ENCODE measurements at places on chromosomes 13 and 19.
A peak's percentile ranks its signal among the peaks of the same experiment; 100 is the strongest.

GRCh38 chr13:114153485-114154080 lies 21.2 kb upstream of the RASA3 start:
- DNase-seq: no peak

- no peak for DNase-seq
Measured at GRCh38 chr19:45311621-45312020, 11.1 kb downstream of the CKM start.

- no peak for DNase-seq
Measured at GRCh38 chr19:17686592-17687024, 1.5 kb downstream of the UNC13A start.

DNA sequence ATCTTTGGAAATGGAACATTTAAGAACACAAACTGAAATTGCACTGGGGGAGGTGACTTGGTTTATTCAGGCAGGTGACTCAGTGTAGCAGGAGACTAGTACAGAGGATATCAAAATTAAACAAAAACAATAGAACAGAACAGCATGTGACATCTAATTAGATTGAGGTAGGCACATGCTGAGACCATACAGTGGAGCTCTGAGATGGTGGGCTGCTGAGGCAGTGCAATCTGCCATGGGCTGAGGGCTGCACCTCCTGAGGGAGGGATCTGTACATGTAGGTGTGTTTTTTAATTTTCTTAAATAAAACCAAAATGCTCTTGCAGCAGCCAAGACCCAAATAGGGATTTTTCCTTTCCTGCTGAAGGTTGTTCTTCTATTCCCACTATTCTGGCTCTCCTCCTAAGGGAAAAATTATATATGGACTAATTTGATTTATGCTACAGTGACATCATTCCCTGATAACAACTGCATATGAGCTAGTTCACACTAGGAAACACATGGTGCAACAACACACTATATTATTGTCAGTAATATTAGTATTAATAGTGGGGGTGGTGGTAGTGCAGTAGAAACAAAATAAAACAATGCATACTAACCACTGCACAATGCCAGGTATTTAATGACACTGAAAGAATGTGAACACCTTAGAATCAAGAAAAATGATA lies 48.0 kb downstream of the LNX2 start:
- DNase-seq: no peak

- no peak for DNase-seq
Measured at GRCh38 chr19:41930926-41931592, 2.8 kb upstream of the ERFL start.

DNA sequence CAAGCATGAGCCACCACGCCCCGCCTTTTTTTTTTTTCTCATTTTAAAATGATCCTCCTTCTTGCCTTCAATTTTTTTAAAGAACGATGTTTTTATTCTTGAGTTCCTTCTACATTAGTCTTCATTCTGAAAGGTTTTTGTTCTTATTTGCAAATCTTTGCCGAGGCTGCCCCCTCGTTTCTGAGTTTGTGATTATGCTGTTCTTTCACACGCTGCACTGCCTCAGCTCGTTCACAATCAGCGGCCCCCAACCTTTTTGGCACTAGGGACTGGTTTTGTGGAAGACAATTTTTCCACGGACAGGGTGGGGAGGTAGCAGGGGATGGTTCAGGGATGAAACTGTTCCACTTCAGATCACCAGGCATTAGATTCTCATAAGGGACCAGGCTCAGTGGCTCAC lies 26.6 kb downstream of the ZNF787 start:
- DNase-seq: no peak

- no peak for DNase-seq
Measured at GRCh38 chr13:87128036-87128435, 543.1 kb upstream of the SLITRK5 start.

DNA sequence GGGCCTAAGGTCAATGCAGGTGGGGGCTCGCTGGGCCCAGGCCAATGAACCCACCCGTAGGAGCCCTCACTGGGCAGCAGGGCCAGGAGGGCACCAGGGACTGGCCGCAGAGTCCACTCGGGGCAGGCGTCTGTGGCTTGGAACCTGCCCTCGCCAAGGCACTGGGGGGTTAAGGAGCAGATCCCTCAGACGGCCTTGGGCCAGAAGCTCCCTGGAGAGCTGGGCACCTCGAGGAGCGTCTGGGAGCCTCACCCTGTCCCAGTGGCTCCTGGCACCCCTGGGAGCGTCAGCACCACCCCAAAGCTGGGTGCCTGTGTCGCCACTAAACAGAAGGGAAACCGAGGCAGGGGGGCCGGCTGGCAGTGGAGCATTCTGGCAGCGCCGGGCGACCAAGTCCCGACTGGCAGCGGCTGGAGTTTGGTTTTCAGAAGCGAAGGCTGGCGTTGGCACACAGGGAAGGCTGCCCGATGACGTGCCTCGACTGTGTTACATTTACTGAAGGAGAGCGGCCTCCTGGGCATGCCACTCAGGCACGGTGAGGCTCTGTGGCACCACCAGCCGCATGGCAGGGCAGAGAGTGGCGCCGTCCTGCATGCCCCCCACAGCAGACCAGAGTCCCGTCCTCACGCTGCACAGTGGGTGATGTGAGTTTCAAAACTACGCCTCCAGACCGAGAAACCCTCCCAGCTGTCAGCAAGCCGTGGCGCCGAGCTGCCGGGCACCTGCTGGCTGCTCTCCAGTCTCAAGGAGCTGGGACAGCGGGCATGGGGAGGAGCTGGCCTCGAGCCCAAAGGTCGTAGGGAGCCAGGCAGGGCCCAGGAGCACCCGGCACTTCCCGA lies 9.2 kb upstream of the MEX3D start:
- no peak for DNase-seq

- DNase-seq: peak; percentile 39
Measured at GRCh38 chr19:4523306-4524110, 5.2 kb upstream of the PLIN4 start.

GRCh38 chr19:45348367-45349125 lies 8.0 kb downstream of the KLC3 start:
- no peak for DNase-seq

- DNase-seq: no peak
Measured at GRCh38 chr19:2983351-2984214, 6.2 kb downstream of the TLE6 start.

DNA sequence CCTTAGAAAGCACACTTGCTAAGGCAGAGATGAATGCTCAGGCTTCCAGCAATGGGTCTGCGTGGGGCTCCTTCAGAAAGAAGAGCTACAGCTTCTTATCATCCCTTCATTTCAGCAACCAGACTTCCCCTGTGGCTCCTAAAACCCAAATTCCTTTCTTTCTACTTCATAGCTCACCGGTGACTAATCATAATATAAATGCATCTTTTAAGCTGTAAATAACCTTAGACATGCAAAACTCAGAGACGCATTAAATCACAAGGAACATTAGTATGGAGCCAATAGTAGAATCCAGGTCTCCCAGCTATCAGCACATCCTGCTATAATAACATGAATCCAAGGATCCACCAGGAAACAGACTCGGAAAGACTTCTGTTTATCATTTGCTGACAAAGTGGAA lies 375.6 kb downstream of the COG6 start:
- no peak for DNase-seq

- DNase-seq: no peak
Measured at GRCh38 chr13:111587249-111587648, 266.8 kb downstream of the TEX29 start.

GRCh38 chr13:75405976-75406703 lies 75.8 kb downstream of the TBC1D4 start:
- no peak for DNase-seq

DNA sequence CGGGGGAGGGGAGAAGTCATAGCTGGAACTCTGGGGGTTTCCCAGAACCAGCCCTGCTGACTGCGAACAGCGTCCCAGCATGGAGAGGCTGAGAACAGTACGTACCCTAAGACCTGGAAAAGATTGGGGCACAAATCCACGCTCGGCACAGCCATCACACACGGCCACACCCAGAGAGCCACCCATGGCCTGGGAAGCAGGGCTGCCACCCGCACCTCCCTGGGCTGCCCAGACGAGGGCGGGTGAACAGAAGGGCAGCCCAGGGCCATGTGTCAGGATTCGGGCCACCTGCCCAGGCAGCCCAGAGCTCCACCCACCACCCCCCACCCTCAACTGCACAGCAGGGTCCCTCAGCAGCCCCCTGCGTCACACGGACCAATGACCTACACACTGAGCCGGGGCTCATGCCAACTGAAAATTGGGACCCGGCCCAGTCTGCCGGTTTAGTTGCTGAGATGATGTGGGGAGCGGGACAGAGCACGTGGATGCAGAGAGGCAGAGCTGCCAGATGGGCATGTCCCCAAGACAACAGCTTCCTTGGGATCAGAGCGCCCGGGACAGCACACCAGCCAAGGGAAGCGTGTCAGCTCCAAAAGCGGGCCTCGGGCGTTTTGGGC lies 8.5 kb downstream of the UBXN6 start:
- DNase-seq: no peak

DNA sequence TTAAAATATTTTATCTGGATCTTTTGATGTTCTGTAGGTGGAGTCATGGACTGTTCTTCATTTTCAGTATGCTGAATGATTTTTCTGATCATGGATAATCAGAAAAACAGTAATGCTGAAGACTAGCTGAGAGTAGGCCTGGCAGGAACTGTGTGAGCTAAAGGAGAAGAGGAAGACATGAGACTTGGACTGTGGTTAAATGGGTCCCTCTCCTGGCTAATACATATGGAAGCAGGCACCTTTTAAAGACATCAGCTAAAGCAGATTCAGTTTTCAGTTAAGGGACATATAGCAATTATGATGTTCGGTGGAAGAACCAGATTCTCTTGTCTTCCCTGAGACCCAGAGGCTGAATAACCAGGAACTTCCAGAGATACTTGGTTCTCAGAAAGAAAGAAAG lies 169.4 kb downstream of the OLFM4 start:
- DNase-seq: no peak

DNA sequence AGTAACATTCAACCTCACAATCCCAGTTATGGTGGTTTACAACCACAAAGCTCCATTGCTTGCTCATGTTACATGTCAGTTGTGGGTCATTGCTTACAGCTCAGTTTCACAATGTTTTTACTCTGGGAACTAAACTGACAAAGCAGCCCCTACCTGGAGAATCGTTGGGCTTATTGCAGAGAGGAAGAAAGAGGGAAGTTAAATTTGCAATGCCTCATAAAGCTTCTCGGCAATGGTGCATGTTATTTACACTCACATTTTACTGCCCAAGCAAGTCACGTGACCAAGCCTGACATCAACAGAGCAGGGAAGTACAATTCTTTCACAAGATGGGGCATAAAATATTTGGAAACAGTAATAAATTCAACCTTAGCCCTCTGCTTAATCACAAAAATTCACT lies 441.6 kb downstream of the TDRD3 start:
- DNase-seq: no peak

DNA sequence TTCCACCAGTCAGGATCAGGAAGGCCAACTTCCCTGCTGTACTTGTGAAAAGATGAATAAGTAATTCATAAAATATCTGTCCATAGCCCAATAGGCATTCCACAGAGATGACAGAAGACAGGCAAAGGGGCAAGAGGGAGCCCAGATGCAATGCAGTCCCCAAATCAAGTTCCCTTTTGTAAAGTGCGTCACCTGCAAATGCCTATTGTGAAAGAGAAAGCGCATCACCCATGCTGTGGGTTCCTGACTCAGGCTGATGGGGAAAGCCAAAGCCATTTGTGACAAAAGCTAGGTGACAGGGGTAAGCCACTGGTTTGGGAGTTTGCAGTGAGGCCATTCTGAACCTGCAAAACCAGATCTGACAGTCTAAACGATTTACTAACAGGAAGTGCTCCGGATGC lies 157.5 kb upstream of the ZNF536 start:
- no peak for DNase-seq

DNA sequence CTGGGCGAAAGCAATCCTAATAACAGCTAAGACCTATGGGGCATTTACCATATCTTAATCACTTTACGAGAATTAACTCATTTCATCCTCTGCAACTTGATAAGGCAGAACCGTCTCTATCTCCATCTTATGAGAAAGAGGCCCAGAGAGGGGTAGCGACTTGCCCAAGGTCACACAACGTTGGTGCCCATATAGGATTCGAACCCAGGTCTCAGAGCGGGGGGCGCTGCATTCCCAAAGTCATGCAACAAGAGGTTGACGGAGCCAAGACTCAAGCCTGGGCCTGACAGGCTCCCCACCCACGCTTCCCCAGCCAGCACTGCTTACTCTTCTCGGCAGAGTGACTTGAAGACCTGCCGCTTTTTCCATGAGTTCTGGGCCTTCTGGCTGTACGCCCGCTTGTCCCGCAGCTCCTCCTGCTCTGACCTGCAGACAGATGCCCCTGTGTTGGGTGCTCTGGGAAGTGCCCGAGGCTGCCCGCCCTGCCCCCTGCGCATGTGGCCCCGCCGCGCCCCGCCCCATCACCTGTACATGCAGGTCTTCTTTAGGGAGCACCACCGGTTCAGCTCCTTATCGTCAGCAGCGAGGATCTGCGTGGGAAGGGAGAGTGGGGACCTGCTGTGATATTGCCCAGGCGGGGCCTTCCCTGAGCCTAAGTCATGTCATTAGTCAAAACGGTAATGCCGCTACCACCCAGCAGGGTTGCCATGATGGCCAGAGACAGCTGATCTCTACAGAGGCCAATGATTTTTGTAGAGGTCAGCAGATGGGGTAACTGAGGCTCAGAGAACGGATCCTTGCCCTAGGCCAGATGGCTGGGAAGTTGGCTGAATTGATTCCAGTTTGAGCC lies 10.8 kb downstream of the KRI1 start:
- DNase-seq: no peak

DNA sequence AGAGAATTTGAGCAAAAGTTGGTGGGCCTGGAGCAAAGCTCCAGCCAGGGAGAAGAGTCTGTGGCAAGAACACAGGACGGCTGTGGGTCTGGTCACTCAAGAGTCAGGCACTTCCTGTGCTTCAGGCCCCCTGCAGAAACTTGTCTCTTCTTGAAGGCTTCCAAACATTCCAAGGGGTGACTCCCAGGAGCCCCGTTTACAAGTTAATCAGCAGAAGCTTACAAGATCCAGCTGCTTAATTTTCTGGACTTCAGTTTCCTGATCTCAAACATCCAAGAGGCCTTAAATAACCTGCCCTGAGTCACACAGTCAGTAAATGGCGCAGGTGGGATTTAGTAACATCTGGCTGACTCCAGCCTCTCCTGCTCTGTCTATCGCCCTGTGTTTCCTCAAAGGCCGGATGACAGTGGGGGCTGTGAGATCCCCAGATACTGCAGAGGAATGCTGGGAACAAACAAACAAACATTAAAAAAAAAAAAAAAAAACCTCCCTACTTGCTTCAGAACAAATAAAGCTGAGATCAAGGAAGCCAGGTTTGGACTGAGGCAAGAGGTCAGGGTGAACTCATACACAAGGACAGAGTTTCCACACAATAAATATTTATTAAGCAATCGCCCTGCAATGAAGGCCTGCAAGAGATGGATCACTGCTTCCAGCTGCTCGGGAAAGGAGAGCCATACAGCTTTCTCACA lies 175.4 kb upstream of the RFC3 start:
- DNase-seq: no peak

DNA sequence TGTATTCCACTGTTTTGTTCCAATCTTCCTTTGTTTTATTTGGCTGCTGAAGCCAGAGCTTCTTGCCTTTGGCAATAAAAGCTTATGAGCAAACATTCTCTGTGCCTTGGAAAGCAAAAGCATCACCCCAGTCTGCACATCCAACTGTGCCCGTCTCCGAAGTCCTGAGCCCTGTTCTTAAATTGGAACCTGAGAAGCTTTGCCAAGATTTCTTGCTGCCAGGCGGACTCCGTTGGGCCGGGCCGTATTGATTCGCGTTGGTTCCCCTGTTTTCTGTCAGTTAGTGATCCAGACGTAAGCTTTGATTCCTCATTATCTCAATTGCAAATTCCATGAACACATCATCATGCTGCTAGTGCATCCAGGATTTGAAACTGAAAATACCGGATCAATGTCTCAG lies 793.0 kb downstream of the OLFM4 start:
- no peak for DNase-seq

All from MM.1S (cell line).